ENCODE measurements at places on chromosomes 13 and 19.

- no peak for DNase-seq
These were observed 642.3 kb upstream of the SLITRK1 start for GRCh38 chr13:84524586-84524985.

DNA sequence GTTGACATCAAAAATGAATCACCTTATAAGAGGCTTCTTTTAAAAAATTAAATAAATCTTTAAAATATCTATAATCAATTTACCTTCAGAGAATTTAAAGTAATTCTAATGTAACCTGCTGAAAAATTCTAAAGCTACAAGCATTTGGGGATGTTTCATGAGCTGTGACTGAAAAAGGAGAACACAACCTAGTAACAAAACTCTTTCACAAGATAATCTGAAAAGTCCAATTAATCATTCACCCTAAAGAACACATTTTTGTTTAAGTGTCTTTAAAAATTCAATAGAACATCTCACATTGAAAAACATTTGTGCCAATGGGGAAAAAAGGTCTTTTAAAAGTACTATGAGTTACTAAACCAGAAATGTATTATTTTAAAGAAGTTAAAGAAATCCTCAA lies 22.8 kb downstream of the KLF12 start:
- DNase-seq = no peak

DNA sequence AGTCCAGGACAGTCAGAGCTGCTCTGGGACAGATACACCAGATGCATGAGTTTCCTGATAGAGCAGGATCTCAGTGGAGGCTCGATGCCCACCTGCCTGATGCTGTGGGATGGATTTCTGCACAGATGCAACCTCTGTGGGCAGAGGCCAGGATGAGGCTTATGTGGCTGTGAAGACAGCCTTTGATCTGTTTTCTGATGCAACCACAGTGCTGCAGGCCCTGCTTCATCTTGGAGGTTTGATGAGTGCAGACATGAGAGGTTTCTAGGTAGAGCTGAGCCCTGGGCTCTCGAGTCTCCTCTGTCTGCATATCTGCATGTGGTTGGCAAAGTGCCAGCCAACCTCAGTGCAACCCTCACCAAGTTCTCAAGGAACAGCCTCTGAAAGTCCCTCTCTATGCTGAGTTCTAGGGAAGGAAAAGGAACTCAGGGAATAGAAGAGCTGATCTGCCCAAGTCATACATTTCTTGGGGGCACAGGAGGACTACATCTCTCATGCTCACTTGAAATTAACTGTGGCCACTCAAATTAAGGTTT lies 23.1 kb upstream of the TSHZ3 start:
- DNase-seq = no peak

DNA sequence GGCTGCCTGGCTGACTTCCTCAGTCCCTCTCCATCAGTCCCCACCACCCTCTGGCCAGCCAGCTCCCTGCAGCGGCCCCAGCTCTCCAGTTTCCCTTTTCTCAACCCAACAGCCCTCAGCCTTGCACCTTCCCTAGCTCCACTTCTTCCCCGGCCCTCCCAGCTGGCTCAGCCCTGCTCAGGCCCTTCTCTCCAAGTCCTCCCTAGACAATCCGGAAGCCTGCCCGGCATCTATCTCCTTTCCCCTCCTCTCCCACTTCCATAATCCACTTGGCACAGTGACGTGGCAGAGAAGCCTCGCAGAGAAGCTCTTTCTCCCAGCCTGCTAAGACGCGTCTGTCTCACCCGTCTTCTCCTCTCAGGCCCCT lies 1.1 kb downstream of the UBXN6 start:
- peak; percentile 20 for DNase-seq

DNA sequence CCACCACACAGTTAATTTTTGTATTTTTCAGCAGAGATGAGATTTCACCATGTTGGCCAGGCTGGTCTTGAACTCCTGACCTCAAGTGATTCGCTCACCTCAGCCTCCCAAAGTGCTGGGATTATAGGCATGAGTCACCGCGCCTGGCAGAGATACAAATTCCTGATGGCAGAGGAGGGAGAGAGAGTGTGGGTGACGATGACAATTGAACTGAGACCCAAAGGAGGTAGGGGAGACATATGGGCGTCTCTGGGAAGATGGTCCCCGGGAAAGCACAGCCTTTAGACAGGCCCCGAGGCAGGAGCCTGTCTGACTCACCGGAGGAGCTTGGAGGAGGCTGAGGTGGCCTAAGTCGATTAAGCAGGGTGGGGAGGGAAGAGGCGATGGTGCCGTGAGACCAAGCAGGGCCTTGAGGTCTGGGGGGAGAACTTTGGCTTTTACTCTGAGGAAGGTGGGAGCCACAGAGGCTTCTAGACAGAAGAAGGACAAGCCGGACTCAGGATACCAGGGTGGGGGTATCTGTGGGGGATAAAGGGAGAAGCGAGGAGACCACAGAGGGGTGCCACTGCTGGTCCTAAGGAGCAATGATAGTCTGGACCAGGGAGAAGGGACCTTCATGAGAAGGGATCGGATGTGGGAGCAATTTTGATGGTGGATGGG lies 38.2 kb downstream of the ARRDC2 start:
- DNase-seq = no peak

DNA sequence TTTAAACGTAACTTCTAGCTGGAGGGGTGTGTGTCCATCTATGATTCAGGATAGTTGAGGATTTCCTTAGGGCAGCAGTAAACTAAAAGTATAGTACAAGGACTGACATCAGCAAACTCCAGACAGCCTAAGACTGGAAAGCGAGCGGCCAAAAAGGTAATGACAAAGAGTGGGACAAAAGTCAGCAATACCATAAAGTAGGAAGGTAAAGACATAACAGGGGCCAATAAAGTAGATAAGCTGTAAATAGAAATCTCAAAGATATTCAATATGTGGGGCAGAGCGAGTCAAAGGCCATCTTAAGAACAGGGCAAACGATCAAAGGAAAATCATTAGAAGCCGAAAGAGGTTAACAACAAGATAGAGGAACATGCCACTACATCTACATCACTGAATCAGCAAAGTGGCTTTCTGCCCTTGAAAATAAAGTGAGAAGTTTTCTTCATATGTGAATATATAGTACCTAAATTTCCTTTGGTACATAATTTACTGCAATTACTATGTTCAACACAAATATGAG lies 167.2 kb downstream of the DIAPH3 start:
- no peak for DNase-seq
